ENCODE measurements at places on chromosomes 11 and 22.
A peak's percentile ranks its signal among the peaks of the same experiment; 100 is the strongest.

DNA sequence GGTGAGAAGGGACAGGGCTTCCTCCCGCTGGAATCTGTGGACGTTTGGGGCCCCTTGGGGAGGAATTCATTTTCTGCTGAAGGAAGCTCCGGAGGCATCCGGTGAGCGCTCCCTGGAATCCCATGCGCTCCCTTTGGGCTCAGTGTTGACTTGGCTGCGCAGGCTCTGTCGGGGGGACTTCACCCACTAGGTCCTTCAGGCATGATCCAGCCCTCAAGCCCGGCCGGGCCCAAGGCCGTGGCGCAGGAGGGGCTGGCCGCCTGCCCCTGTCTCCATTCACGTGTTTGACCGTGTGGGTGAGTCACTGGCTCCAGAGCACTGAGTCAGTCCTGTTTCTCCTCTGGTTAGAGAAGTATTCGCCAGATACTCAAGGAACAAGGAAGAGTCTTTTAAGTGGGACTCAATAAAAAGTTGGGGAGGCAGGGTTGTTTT, 1.4 kb downstream of the CTTN start:
- DNase-seq, result peak; percentile 94

GRCh38 chr11:75242722-75243600, 2.4 kb downstream of the TPBGL start:
- DNase-seq, result no peak

- DNase-seq, result no peak
These were observed 11.7 kb downstream of the ZNF195 start for GRCh38 chr11:3367221-3367620.

GRCh38 chr22:47322854-47323253, 560.4 kb downstream of the TBC1D22A start:
- no peak for DNase-seq

DNA sequence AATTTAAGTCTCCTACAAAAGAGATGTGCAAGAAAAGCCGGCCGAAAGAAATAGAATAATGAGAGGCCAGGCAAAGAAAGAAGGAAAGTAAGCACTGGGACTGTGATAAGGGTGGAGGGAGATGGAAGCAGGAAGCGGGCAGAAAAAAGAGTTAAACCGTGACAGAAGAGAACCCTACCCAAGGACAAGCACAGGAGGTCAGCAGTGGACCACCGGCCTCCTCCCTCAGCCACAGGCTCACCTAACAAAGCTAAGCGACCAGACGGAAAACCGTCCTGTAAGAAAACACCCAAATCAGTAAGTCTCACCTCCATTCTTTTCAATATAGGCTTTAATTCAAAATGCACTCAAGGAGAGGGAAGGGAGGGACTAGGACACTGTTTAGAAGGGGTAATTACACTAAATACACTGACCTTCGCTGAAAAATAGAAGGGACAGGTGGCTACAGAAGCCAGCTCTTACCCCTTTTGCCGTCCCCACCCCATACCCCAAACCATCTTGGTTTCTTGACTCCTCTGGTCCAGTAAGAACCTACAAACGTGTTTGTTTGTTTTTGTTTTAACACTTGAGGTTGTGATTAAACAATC, 1.9 kb downstream of the FAM181B start:
- no peak for DNase-seq

DNA sequence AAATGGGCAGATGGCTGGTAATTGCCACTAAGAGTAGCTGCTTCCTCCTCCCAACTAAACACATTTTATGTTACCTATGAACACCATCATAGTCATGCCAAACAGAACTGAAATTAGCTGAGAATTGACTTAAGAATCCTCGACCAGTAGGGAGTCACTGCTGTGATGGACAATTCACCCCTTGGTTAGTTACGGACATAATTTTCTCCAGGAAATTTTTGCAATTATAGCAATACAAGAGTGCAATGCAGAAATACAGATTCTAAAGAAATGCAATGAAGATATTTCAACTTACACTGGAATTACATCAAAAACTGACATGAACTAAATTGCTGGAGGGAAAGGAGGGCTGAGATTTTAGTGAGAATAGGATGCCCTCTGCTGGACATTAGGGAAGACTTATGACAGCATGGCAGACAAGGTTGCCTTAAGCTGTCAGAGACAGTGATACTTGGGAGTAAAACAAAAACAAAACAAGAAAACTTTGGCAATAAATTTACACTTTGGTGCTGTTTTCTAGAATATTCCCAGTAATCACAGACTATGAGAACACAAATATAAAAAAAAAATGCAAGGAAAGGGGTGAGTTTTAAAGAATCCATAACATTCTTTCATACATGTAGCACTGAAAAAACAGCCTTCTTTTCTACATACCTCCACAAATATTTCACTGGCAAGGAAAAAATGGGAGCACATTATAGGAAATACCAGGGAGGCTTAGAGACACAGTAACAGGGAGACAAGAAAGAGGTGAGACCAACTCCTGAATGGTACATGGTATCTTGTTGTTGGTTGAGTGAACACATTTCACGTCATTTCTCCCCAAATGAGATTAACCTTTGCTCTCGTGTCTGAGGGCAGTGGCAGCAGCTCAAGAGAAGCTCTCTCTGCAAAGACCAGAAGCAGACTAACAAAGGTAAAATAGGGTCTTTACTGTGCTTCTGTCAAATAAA, 11.2 kb upstream of the PPP2R1B start:
- peak; percentile 66 for DNase-seq

DNA sequence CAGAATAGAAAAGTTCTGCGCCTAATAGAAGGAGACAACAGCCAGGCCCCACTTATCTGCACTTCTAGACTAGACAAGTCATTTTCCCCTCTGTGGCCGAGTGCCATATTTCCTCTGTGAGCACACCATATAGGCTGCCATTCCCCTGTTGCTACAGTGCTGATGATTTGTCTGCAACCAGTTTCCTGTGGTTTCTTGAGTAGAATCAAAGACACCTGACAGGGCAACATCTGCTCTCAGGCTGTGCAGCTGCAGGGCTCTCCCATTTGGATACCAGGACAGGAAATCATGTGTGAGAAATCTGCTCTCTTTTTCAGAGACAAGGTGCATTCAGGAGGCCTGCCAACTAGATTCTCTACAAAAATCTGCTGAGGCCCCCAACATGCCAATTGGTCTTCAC, 879.3 kb downstream of the DLG2 start:
- DNase-seq, result no peak

DNA sequence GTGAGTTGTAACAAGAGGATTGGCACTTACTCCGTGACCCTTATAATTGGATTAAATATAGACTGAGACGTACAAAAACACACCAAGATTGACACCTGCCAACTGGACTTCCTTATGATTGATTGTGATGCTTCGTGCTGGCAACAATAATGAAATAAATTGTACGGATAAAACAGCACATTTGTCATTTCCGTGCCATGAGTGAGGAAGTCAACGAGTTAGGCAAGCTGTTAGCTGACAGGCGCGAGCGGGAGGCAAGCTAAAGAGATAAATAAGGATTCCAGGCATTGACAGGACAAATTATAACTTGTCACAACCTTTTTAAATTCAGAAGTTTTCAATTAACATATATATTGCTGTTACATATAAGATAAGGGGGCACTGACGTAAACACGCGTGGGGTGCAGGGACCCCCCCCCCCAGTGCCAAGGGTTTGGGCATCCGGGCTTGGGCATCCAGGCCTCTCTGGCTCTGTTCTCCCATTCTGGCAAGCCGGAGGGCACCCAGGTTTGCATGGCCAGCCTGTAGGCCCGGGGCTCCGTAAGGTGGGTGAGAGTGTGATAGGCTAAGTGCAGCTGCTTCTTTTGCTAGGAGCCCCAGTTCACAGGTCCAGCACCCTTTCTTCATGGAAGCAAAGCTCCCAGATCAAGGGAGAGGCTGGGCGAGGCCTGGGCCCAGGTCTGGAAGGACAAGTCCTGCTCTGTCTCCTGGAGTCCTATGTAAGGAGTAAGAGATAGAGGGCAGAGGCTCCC, 11.2 kb upstream of the PAX6 start:
- DNase-seq, result no peak

DNA sequence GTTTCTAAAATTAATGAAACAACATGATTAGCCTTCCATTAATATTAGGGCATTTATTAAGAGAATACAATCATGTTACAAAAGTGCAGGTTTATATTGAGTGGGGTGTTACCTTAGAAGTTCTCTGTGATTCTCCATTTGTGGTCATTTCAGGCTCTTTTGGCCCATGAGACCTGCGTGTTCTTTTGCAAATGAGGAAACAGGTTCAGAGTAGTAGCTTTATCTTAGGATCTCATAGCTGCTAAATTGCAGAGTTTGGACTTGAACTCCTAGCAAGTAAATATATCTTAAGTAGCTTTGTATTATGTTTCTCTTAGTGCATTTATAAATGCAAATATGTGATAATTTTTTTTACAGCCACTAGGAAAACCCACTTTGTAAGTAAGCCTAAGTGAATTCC, 18.3 kb downstream of the FAR1 start:
- no peak for DNase-seq

GRCh38 chr11:2867142-2867541, 18.4 kb downstream of the CDKN1C start:
- DNase-seq, result no peak

DNA sequence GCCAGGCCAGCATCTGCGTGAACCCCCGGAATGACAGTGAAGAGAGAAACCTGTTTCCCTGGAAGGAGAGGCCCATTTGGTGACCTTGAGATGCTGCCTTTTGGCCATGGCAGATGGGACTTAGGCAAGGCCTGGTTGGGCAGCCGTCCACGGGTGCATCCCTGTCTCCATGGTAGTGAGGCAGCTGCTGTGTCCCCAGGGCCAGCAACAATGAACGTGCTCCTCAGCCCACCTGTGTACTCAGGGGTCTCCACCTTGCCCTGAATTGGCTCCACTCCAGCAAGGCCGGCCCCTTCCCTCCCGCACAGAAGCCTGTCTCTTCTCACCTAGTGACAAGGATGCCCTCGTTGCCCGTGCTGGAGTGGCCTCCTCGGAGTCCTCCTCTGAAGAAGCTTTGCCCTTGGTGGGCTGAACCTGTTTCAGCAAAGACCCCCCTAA, 441.1 kb downstream of the TBC1D22A start:
- DNase-seq, result no peak

- no peak for DNase-seq
These were observed 11.3 kb upstream of the MTMR3 start for GRCh38 chr22:29871684-29872083.

DNA sequence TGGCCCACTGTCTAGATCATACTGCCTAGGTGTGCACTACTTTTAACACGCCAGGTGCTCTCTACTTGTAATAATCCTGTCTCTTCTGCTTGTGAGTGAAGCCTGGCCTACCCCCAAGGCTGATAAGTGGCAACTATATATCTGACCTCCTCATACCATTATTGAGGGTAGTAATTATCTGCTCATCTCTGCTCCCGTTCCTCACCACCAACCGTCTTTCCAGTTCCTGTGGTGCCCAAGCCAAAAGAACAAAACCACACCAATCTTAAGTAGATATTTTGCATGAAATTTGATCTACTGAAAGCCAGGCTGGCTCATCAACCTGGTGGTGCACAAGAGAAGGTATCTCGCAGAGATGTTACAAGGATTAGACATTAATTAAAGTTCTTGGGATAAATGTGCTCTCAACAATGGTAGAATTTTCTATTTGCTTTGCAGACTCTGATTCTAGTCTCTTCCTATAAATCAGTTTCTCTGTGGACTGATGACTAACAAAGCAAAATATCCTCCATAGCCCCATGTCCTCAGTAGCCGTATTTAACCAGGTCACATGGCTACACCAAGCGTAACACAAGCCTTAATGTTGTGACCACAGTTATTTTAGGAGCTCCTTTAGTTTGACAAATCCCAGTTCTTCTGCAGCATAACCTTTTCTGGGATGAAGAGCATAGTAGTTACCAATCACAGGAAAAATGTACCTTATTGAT, 267.2 kb downstream of the NTM start:
- no peak for DNase-seq

GRCh38 chr22:33299245-33299956, 241.2 kb upstream of the SYN3 start:
- DNase-seq, result no peak

DNA sequence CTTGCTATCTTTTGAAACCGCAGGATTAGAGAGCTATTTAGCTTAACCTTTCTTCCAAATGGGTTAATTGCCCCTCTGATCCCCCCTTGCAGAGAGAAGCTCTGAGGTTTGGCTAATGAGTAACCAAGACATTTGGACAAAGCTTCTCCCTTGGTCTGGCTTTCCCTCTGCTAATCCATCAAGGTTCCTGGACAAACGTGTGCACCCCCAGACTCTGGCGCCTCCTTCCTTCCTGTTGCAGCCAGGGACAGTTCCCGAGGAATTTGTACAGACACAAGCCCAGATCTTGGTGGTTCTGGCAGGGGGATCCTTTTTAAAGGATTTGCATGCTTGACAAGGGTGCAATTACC, 1.6 kb downstream of the KIAA1671 start:
- no peak for DNase-seq

GRCh38 chr11:69033431-69033830, 15.3 kb upstream of the TPCN2 start:
- no peak for DNase-seq

DNA sequence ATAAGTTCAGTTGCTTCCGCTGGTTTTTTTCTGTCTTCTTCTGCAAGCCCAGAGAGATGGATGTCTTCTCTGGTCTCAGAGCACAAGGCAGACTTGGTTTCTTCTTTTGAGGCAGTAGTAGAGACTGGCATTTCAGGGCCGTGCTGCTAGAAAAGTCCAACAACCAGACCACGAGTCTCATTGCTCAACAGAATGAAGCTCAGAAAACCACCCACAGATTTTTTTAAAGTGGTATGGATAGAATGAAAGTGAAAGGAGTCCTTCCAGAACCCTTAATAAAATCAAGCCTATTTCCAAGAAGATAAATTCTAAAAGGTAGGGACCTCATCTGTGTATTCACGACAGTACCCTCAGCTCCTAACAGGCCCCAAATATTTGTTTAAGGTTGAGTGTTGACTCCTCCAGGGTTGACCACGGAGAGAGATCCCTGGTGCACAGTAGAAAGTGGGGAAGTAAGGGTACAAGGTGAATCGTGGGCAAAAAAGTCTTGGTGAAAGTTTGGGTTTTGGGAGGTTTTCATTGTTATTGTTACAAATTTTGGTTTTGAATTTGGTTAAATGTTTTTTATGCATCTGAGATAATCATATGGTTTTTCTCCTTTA, 43.6 kb upstream of the DDX6 start:
- no peak for DNase-seq

- DNase-seq, result no peak
These were observed 38.7 kb upstream of the E2F8 start for GRCh38 chr11:19279451-19279850.

GRCh38 chr11:118180300-118180703, 3.9 kb upstream of the SCN2B start:
- peak; percentile 18 for DNase-seq

GRCh38 chr11:107018902-107019493, 722 bp upstream of the GUCY1A2 start:
- peak; percentile 32 for DNase-seq

All from A549 (cell line).